AG09319 (cell line): ENCODE measurements at places on chromosomes 5 and 9.

DNA sequence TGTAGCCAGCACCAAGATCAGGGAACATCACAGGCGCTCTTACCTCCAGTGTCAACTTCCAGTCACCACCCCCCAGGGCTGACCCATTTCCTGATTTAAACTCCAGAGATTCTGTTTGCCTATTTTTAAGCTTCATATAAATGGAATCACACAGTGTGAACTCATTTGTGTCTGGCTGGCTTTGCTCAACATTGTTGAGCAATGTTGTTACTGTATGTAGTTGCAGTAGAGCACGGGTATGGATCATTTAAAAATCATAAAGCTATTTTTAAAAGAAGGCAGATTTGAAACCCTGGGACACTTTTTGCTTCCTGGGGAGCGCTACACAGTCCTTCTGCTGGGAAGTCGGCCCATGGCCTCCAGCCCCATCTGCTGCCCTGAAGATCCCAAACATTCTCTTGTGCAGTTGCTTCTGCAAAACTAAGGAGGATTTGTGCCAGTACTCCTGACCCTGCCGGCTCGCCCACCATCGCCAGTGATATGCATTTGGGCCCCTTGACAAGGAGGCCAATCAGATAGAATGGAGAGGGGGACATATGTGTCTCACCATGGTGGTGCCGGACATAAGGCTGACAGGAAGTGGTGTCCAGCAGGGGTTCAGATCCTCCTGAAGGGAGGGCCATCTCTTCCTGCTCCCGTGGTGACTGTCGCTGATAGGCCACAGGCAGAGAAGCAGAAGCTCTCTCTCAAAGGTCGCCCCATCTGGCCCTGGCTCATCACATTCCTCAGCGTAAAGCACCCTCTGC is 13.3 kb downstream of the DCANP1 start:
- DNase-seq: no peak

DNA sequence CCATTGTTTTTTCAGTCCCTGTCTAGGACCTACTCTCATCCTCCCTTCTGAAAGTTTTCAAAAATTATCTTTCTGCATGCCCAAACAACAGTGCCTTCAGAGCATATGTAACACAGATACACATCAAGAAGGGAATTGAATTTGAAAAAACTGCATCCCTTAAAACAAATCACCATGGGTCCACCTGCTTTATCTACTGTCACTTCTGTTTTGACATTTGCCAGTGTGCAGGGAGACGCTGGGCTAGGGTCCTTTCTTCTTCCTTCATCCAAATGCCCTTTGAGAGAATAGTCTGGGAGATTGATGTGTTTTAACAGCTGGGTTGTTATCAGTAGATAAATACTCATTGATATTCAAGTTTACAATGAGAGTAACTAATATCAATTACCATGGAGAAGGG is 1630.1 kb downstream of the MAT2B start:
- DNase-seq: no peak

- DNase-seq: no peak
Measured at GRCh38 chr5:107378218-107378899, 292.4 kb downstream of the EFNA5 start.

DNA sequence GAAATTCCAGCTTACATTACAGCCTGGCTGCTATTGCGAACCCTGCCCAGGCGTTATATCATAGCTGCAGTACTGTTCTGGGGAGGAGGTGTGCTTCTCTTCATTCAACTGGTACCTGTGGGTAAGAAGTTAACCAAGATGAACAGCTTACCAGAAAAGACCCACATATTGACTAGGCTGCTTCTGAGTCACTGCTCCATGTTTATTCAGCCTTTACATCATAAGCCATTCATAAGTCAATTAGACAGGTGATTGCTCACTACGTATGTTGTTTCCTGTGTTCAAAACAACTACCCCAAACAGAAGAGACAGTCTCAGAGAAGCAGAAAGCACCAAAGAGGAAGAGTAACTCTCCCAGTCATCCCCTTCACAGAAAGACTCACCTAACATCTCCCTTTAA is 34.7 kb upstream of the SLC22A5 start:
- DNase-seq: no peak

GRCh38 chr5:82734347-82734746 is 342.8 kb downstream of the TMEM167A start:
- DNase-seq: no peak

GRCh38 chr5:170420806-170421412 is 31.7 kb upstream of the KCNMB1 start:
- peak; percentile 28 for DNase-seq
